ENCODE measurements at places on chromosomes 13 and 19.
A peak's percentile ranks its signal among the peaks of the same experiment; 100 is the strongest.

- DNase-seq, result no peak
Measured at GRCh38 chr19:19226663-19227062, 14.9 kb downstream of the NCAN start.

GRCh38 chr19:49014123-49014869 lies 2.6 kb downstream of the LHB start:
- no peak for DNase-seq

- DNase-seq, result no peak
Measured at GRCh38 chr13:44236370-44236769, 137.3 kb upstream of the SERP2 start.

DNA sequence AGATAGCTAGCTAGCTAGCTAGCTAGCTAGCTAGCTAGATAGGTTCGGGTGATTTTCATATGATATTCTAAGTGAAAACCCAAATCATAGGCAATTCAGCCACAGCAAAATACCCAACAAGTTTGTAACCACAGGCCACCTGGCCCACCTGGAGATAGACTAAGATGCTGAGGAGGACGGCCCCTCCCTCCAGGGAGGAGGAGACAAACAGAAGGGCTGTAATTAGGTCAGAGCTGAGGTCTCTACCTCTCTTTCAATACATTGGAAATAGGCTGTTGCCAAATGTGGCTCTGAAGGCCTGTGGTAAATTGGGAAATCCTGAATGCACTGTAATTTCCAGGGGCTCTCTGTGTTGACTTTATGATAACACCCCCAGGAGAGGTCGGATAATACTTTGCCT lies 382.2 kb downstream of the FGF9 start:
- no peak for DNase-seq

GRCh38 chr19:34918190-34918589 lies 8.5 kb upstream of the ZNF30 start:
- DNase-seq, result no peak

- no peak for DNase-seq
Measured at GRCh38 chr19:7349231-7349591, 474 bp downstream of the ARHGEF18 start.

DNA sequence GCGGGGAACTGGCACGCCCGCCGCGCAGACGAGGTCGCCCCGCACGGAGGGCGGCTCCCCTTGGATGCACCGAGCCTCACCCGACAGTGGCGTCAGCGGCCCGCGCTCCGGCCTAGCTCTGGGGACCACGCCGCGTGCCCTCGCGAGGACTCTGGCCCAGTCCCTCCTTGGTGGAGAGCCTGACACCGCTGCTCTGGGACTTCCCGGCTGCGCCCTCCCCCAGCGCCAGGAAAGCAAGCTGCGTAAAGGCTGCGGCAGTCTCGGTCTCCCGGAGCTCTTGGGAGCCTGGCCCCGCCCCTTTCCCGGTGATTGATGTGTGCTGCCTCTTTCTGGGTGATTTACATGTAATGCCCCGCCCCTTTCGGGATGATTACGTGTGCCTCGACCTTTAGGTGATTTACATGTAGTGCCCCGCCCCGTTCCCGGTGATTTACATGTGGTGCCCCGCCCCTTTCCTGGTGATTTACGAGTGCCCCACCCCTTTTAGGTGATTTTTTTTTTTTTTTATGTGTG lies at the start of gene LENG9:
Gene LENG9, minus strand, starts transcription at position 248 of the 513 bp plus-strand sequence. CDS start 252 bp downstream, outside the sequence.
- DNase-seq, result peak; percentile 97

All from CD4-positive, alpha-beta T cell treated with Interleukin-4 for 1 hour (primary cell).